ENCODE measurements at places on chromosomes 3 and 15.

DNA sequence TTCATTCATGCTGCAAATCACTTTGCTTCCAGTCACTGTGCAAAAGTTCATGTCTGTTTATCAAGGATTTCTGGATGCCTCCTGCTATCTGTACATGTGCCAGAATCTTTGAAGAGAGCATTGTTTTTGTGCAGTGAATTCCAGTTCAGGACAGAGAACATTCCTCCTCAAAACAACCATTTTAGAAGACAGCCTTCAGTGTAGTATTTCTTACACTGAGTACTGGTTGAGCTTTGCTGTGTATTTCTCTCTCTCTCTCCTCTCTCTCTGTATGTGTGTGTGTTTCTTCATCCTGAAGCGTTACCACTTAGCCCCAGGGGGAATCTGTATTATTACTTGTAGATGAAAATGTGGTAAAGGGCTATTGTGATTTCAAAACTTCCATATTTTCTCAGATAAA, 123.8 kb upstream of the CHL1 start:
- no peak for DNase-seq

DNA sequence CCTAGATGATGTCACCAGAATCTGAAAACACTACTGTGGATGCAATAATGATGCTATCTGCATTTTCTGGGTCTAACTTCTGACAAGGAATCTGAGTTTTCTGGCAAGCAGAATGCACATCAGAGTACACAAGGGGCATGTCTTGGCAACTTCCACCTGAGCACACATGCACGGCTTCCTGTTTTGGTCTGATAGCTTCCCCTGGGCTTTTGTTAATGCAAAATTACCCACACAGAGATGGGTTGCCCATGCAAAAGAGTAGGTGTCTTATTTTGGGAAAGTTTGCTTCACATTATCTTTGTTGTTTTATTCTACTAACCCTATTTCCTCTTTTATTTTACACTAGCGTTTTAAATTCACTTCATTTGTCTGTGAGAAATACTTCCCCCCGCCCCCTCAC, 74.2 kb upstream of the SATB1 start:
- DNase-seq, result no peak

DNA sequence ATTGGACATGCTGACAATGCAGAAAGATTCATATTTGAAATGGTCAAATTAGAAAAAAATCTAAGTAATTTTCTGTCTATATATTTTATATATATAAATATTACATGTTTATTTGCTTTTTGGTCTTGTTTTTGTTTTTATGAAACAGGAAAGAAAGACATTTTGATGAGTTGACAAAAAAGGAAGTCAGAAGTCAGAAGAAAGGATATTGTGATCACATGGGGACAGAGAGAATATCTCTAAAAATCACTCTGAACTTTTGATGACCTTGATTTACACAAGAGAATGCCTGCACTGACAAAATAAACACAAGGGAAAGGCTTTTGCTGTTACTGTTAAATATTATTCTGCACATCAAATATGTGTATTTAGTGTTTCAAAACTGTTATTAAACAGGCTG, 811.2 kb downstream of the SI start:
- no peak for DNase-seq

- DNase-seq, result no peak
Observed at GRCh38 chr3:95655363-95655986, 1158.9 kb upstream of the EPHA6 start.

- DNase-seq, result no peak
Observed at GRCh38 chr3:77682162-77682561, 642.3 kb downstream of the ROBO2 start.

DNA sequence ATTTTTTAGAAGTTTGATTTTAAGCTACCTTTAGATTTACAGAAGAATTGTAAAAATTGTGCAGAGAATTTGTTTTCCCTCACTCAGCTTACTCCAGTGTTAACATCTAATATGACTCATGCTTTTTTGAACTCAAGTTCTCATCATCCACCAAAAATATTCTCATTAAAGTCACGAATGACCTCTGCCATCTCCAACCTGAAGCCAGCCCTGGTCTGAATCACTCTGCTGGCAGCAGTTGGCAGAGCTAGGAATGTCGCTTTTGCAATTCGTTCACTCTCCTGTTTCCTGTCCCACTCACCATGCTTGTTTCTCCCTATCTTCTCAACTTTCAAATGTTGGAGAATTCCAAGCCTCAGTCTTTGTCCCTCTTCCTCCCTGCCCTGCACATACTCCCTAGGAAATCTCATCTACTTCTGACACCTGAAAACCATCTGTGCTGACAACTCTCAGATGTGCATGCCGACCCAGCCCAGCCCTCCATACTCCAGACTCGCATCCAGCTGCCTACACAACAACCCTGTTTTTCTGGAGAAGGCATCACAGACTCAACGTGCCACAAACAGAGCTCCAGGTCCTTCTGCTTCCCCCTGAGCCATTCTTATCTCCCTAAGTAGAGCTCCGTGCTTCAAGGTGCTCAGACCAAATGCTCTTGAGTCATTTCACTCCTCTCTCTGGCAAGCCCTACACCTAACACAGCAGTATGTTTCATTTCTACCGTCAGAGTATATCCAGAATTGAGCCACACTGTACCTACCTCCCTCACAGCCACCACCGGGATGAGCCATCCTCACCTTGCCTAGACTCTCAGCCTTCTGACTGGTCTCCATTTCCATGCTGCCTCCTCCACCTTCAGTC, 24.9 kb downstream of the PRR23E start:
- no peak for DNase-seq

DNA sequence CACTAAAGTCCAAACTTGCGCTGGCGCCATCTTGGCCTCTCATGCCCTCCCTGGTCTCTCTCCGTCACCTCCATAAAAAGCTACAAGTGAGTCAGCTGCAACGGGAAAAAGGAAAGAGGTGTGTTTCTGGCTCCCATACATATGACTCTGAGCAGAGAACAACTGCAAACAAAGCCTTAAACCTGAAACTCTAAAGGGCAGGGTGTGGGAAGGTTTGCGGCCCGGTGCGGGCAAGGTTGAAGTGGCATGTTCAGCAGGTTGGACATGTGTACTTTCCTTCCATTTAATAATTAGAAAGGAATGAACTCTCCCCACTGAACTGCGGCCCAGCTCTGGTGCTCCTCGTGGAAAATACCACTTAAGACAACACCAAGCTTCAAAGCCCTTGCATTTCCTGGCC, 59.0 kb upstream of the PPARG start:
- no peak for DNase-seq

DNA sequence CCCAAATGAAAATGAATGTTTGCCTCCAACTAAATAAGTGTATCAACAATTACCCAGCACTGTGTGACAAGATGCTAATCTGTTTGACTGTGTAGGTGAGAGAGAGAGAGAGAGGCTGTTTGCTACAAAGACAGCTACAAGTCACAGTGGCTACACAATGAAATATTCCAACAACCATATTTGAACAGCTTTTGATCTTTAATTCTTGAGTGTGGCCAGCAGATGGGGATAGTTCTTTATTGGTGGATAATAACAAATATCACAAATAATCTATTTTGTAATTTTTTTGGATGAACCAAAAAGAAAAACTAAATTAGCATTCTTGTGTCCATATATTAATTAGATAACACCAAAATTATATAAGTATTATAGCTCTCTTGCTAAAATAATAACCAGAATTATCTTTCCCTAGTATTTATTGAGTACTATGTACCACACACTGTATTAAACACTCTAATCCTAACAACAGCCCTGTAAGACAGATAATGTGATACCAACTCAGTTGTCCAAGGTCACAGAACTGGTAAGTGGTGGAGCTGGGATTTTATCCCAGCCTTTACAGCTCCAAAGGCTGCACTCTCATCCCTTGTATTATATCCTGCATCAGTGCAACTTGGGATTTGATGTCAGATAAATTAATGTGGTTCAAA, 61.9 kb upstream of the C3orf80 start:
- no peak for DNase-seq

- no peak for DNase-seq
Observed at GRCh38 chr15:63978511-63979261, 67.6 kb downstream of the DAPK2 start.

Data from activated effector memory CD4-positive, alpha-beta T cell treated with anti-CD3 and anti-CD28 coated beads, Interleukin-2, amount 50 U/mL, for 16 hours (primary cell).